ENCODE measurements at places on chromosomes 16 and 17. TPM values are rescaled to one million over a fixed set of nuclear protein-coding genes. Genes with fewer than 3 reads are reported as not detected.

GRCh38 chr16:1859650-1860049 is 12.3 kb downstream of the MEIOB start:
- no peaks in the 10 kb centered on the region for H3K36me3 ChIP-seq
- H3K4me1 ChIP-seq, result peaks cover 2% of the 10 kb centered on the region
- H3K27me3 ChIP-seq, result peaks cover 54% of the 10 kb centered on the region

- DNase-seq, result peak; percentile 11
- H3K4me3 ChIP-seq, result no peak overlapping the region
- no peak overlapping the region for H3K27ac ChIP-seq
- peaks cover 3% of the 10 kb centered on the region for H3K4me1 ChIP-seq
- H3K36me3 ChIP-seq, result peaks cover 40% of the 10 kb centered on the region
These were observed 63.8 kb upstream of the CHMP6 start for GRCh38 chr17:80927791-80928216.

- no peaks in the 10 kb centered on the region for H3K4me1 ChIP-seq
- no peak overlapping the region for H3K4me3 ChIP-seq
- H3K27me3 ChIP-seq, result no peaks in the 10 kb centered on the region
- H3K36me3 ChIP-seq, result peaks cover 8% of the 10 kb centered on the region
These were observed 22.9 kb downstream of the C1QTNF1 start for GRCh38 chr17:79046916-79047280.

NPIPA2 gene
- not detected for total RNA-seq
